GM23248 (cell line): ENCODE measurements at places on chromosomes 2 and 18. TPM values are rescaled to one million over a fixed set of nuclear protein-coding genes. Genes with fewer than 3 reads are reported as not detected.

- no peaks in the 10 kb centered on the region for H3K36me3 ChIP-seq
- H3K27ac ChIP-seq: no peak overlapping the region
- H3K27me3 ChIP-seq: no peaks in the 10 kb centered on the region
- H3K4me1 ChIP-seq: peaks cover 9% of the 10 kb centered on the region
- DNase-seq: no peak
- H3K4me3 ChIP-seq: no peak overlapping the region
Measured at GRCh38 chr2:20526708-20527107, 79.8 kb downstream of the RHOB start.

GRCh38 chr2:38100328-38100727, 24.4 kb upstream of the CYP1B1 start:
- H3K27me3 ChIP-seq: no peaks in the 10 kb centered on the region
- H3K27ac ChIP-seq: no peak overlapping the region
- peaks cover 36% of the 10 kb centered on the region for H3K4me1 ChIP-seq
- no peak overlapping the region for H3K4me3 ChIP-seq
- H3K36me3 ChIP-seq: no peaks in the 10 kb centered on the region

DNA sequence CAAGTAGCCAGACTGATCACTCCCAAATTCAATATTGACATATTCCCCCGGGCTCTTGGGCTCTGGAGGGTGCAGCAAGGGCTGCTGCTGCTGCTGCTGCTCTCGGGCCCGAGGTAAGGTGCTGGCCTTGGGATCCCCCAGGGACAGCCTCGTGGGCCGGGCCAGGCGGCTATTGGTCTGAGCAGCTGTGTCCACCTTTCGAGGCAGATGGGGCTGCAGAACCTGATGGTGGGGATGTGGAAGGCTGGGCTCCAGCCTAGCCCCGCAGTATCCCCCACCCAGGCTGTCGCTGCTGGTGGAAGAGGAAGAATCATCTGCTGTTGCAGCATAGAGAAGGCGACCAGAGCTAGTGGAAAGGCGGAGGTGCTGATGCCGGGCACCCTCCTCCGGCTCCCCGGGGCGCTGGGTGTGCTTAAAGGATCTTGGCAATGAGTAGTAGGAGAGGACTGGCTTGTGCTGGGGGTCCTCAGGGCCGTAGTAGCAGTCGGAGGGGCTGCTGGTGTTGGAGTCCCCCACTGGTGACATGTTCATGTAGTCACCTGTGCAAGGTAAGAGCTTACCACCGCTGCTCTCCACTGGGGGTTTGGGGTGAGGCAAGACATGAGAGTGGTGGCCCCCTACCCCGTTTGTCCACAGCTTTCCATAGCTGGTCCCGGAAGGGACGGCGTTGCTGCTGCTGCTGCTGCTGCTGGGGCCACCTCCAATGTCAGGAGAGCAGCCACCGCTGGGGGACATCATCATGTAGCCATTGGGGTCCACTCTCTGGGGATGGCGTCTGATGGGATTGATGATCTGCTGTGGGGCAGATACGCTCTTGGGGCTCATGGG, 3.4 kb downstream of the IRS1 start:
- peak overlapping the region; percentile 90 for H3K27ac ChIP-seq
- no peaks in the 10 kb centered on the region for H3K36me3 ChIP-seq
- peak; percentile 58 for DNase-seq
- peaks cover 22% of the 10 kb centered on the region; the same call in 1 of the 2 replicates for H3K4me1 ChIP-seq

GRCh38 chr2:65277791-65278483, 50.3 kb downstream of the ACTR2 start:
- no peak overlapping the region for H3K27ac ChIP-seq
- peaks cover 15% of the 10 kb centered on the region for H3K36me3 ChIP-seq
- H3K4me1 ChIP-seq: peaks cover 5% of the 10 kb centered on the region; the same call in 1 of the 2 replicates
- no peaks in the 10 kb centered on the region for H3K27me3 ChIP-seq
- peak; percentile 57 for DNase-seq

DNA sequence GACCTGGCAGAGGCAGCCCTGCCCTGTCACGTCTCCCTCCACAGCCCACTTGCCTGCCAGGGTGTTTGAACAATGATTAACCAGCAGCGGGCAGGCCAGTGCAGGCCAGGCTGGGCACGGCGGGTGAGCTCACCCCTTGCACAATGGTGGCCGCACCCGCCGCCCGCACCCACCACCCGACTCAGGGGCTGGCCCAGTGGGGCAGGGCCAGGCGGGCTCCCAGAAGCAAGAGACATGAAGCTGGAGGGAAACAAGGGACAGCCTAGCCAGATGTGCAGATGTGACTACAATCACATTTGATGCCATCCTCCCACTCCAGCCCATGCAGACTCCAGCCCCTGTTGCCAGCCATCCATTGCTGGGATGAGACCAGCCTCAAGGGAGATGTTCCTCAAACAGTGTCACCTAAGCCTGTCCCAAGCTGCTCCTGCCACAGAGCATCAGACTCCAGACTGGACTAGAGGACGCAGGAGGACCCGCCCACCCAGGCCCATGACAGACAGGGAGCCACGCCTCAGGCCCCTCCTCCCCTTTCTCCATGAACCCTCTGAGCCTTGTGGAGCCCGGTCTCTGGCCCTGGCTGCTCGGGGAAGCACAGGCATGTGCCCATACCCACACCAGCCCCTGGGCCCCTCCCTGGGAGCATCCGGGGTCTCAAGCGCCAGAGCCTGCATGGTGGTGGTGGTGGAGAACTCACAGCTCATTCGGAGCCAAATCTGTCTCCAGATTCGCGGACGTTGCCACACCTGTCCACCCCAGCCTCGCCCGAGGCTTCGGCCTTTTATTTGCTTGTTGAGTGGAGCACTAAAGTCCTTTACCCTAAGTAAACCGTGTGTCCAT, 45.0 kb downstream of the SDC1 start:
- no peak for DNase-seq
- peaks cover 14% of the 10 kb centered on the region for H3K4me1 ChIP-seq
- no peaks in the 10 kb centered on the region for H3K36me3 ChIP-seq
- H3K27me3 ChIP-seq: no peaks in the 10 kb centered on the region

DNA sequence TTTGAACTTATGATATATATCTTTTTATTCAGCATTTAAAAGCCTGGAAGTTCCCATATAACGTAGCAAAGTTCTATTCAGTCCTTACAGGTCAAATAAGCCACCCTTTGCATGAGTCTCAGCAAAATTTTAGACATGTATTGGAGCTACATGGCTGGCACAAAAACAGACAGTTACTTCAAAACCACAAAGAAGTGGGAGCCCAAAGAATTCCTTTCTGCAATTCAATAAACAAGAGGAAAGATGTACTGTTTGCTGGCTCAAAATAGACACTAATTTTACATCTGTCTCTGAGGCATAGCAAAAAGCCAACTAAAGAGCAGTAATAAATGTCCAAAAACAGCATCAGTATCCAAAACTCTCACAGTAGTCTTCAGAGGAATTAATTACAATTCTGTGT, 87.0 kb downstream of the ZEB2 start:
- peaks cover 21% of the 10 kb centered on the region; the same call in 1 of the 2 replicates for H3K36me3 ChIP-seq
- H3K4me3 ChIP-seq: no peak overlapping the region
- no peak for DNase-seq
- no peaks in the 10 kb centered on the region for H3K27me3 ChIP-seq
- no peak overlapping the region for H3K27ac ChIP-seq

Gene CKAP2L
- total RNA-seq: 5.2 and 6.6 TPM in 2 replicates

Gene HJURP
- total RNA-seq: 10.9 and 13.2 TPM in 2 replicates

Gene CIB4
- not detected in 2 replicates for total RNA-seq

Gene PLGLB1
- total RNA-seq: 0.22 and 0.38 TPM in 2 replicates

Gene ACTG2
- total RNA-seq: not detected in 2 replicates

Gene MATN3
- 0.25 and 0.54 TPM in 2 replicates for total RNA-seq

Gene TEX44
- not detected in 2 replicates for total RNA-seq
